Activated CD4-positive, alpha-beta T cell treated with anti-CD3 and anti-CD28 coated beads, Interleukin-2, Interleukin-6, amounts not matched to agents 100 ng/mL and 50 ng/mL, durations not matched to agents 16 hours and 8 hours (primary cell): ENCODE measurements at places on chromosomes 5 and 9.
A peak's percentile ranks its signal among the peaks of the same experiment; 100 is the strongest.

GRCh38 chr5:179779826-179780225 lies 14.0 kb upstream of the LTC4S start:
- no peak for DNase-seq

GRCh38 chr5:173020643-173021042 lies 35.5 kb upstream of the CREBRF start:
- DNase-seq: no peak

DNA sequence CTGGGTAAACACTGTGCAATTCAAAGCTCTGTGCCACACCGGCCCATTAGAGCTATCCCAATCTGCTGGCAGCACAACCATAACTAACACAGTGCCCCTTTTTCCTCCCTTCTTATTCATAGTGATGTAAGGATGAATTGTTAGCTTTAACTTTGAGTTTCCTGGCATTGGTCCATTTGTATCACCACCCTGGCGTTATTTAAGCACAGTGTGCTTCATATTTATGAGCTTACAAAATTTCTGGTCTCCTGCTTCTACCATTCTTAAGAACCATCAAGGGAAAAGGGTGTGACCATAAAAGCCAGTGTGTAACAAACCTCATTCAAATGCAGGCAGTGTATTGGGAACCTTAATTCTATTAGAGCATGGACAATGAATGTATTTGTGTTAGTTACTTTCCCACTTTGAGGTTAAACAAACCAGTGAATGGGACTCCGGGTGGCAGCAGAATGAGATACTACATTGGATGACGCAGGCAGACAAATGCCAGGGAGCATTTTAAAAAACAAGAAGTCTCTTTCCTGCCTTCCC lies 222.6 kb downstream of the TMEM161B start:
- no peak for DNase-seq

DNA sequence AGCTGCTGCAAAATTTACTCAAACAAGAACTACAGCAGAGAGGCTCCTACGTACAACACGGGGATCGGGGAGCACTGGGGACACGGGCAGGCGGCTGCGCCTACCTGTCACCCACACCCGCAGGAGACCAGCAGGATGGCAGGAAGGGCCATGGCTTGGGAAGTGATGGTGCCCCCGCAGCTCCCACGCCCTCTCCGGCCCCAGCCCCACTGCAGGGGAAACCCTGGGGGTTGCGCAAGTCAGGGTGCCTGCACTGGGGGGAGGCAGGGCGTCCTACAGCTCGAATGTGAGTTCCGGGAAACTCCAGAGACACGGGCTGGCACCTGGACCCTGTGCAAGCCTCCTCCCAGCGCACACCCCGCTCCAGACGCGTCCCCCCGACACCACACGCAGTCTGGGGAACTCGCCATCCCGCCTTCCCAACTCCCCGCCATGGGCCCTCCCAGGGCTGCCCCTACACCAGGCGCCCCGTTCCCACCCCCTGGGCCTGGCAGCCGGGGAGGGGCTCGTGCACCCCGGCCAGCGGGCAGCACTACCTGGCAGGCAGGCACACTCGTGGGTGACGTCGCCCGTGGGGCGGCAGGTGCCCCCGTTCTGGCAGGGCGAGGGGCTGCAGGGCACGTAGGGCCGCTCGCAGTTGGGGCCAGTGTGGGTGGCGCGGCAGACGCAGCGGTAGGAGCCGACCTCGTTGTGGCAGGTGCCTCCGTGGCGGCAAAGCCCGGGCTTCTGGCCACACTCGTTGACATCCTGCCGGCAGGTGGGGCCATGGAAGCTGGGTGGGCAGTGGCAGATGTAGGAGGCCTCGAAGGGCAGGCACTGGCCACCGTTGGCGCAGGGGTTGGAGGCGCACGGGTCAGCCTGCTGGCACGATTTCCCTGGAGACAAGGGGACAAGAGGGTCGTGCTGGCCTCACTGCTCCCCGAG lies 23.3 kb downstream of the NOTCH1 start:
- DNase-seq: no peak

DNA sequence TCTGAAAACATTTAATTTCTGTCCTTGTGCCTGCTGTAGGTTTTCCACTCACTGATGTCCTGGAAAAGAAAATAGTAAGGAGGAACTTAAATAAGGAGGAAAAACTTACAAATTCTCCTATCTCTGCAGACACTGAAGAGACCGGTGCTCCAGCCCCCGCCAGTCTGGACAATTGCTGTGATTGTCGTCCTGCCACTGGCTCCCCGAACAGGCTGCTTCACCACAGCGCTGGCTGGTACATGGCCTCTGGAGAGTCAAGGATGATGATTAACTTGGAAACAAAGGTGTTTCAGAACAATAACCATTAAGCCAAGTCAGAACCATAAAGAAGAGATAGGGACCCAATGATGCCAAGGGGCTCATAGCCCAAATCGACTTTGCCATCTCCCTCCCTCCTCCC lies 7.3 kb downstream of the PLAC8L1 start:
- no peak for DNase-seq

DNA sequence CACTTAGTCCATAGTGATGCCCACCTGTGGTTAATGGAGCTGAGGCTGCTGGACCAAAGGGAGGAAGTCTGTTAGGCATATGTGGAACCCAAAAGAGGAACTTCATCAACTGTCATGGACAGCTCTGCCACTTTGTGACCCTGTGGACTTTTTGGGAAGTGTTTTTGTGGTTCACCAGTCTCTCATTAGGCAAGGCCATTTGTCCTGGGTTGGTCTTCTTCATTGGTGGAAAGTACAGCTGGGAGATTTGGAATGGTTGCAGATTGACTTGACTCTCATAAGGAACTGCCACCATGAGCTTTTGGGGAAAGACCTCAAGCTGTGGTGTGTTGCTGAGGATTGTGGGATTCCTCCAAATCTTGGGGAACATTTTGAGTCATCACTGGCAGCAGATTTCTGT lies 31.9 kb upstream of the IL12B start:
- no peak for DNase-seq

- DNase-seq: no peak
Observed at GRCh38 chr9:103669296-103669695, 424.8 kb upstream of the SMC2 start.

- no peak for DNase-seq
Observed at GRCh38 chr9:136051453-136051836, 43.6 kb downstream of the NACC2 start.

DNA sequence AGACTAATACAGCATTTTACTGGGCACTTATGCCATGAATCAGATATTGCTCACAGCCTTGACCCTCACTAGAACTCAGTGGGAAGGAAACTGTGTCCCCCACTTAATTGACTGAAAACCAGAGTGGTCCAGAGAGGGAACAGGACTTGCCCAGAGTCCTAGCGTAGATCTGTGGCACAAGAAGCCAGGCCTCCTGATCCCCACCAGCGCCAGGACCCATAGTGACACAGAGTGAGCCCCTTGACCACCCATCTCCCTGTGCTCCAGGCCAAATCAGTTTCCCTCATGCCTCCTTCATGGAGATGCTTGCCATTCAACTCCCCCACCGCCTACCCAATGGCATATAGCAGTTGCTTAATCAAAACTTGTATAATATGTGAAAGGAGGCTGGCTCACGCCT lies 8.3 kb downstream of the KIF12 start:
- DNase-seq: no peak

DNA sequence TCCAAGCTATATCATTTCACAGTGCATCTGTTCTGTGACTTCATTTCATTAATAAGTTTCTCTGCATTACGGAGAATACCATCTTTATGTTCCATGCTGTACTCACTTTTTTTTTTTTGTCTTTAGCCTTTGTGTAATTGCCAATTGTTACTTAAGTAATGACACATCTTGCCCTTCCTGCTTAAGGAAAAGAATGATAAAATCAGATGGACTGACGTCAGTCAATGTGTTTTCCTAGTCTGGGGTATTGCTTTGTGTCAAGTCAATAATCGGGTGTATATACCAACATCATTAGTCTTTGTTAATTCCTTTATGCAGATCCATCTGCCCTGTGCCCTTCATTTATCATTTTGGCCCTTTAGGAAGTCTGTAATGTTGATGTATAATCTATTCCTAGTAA lies 133.5 kb downstream of the CD180 start:
- DNase-seq: no peak

- no peak for DNase-seq
Observed at GRCh38 chr9:16884373-16884772, 13.9 kb upstream of the BNC2 start.

- DNase-seq: no peak
Observed at GRCh38 chr5:168438349-168438748, 47.9 kb upstream of the RARS1 start.

DNA sequence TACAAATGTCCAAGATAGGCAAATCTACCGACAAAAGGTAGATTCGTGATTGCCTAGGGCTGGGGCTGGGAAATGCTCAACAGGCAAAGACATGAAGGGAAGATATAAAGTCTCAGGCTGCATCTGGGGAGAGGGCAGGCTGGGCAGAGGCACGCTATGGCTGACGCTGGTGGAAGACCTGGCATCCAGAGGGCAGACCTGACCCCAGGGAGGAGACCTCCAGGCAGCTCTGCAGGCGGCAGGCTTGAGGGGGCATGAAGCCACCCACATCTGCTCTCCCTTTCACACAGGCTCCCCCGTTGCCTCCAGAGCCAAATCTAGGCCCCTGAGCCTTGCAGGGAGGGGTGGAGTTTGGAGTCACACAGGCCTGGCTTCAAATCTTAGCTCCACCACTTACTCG lies 145.5 kb downstream of the PAX5 start:
- no peak for DNase-seq

DNA sequence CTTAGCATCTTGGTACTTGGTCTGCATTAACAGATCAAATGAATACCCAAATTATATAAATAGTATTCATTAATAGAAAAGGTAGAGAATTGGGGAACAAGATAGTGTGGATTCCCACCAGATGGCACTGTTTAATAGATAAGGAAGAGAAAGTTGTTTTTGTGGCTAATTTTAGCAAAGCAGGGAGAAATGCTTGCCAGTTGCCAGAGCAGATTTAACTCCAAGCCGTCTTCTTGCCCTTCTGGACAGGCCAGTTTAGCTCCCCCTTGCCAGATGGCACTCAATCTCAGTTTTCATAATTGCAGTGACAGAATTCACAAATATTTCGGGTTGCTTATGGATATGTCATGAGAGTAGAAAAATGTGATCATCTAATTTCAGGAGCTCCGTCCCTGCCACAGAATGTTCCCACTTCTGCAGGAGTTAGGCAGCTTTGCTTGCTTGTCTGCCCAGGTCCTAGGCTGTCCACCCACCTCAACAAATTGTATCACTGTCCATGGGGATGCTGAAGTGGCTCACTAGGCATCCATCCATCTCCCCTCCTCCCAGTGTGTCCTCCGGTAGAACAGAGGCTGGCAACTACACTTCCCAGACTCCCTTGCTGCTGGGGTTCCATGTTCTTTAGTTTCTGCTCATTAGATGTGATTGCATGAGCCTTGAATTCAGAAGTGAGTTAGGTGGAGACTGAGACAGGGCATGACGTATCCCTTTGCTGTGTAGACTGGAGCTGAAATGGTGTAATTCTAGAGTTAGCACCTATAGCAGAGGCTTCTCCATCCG lies 11.8 kb upstream of the HEXB start:
- DNase-seq: no peak

DNA sequence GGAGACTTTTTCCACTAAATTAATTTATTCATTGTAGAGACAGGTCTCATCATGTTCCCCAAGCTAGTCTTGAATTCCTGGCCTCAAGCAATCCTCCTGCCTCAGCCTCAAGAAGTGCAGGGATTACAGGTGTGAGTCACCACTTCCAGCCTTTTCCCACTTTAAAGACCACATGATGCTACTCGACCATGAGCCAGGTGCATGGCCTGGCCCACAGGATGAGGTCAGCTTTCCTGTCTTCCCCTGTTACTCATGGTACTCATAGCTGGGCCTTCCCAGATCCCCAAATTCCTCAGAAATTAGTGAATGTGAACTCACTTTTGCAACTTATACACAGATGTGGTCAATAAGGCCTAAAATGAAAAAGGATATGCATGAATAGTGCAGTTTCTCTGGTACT lies 395.9 kb downstream of the SEMA5A start:
- DNase-seq: no peak

DNA sequence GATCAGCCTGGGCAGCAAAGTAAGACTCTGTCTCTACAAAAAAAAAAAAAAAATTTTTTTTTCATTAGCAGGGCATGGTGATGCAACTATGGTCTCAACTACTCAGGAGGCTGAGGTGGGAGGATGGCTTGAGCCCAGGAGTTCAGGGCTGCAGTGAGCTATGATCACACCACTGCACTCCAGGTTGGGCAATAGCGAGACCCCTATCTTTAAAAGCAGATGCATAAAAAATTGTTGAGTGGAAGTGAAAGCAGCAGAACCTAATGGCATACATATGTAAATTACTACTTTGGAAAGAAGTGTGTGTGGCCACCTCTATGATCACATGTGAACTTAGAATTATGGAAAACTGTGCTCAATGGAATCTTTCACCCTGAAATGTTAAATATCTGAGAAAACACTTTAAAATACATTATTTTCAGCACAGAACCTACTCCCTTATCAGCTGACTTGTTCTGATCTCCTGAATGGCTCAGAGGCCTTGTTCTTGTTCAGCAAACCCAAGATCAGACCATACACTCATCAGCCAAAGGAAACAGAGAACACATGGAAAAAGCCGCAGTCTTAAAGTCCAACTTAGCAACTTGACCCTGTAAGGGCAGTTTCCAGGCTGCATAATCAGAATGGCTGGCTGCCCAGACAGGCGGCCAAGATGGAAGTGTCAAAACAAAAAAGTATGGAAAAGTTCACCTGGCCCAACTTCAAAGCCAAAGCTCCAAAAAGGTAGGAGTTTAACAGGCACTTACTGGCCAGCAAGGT lies 56.5 kb downstream of the SIL1 start:
- DNase-seq: no peak

DNA sequence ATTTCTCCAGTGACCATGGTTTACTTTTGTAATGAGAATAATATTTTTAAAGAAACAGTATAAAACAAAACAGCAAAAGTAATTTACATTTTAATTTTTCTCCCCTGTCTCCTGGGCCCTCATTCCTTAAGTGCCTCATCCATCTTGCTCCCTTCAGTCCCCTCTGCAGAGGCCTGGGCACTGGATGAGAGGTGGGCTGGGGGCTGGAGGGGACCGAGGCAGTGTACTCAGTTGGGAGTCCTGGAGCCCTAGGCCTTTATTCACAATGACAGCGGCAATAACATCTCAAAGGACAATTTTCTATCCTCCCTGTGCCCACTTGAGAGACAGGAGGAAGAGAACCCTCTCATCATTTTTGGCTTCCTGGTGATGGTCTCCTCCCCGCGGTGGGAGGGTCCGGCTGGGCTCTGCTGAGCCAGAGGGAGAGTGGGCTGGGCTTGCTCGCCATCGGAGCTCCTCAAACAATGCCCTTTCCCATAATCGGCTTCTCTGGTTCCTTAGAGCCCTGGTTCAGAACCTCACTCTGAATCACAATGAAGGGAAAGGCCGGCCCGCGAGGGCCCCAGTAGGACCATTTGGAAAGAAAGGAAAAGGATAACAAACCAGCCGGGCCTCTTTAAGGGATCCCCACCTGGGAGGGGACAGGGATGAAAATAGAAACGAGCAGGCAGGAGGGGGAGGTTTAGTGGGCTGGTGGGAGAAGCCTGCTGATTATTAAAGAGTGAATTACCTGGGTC lies 9.7 kb upstream of the SMIM32 start:
- DNase-seq: no peak

GRCh38 chr5:43036409-43036808 lies 3.7 kb downstream of the ANXA2R start:
- DNase-seq: peak; percentile 26

GRCh38 chr5:143896516-143896915 lies 84.6 kb downstream of the HMHB1 start:
- DNase-seq: no peak
